ENCODE measurements at places on chromosomes 16 and 17.

DNA sequence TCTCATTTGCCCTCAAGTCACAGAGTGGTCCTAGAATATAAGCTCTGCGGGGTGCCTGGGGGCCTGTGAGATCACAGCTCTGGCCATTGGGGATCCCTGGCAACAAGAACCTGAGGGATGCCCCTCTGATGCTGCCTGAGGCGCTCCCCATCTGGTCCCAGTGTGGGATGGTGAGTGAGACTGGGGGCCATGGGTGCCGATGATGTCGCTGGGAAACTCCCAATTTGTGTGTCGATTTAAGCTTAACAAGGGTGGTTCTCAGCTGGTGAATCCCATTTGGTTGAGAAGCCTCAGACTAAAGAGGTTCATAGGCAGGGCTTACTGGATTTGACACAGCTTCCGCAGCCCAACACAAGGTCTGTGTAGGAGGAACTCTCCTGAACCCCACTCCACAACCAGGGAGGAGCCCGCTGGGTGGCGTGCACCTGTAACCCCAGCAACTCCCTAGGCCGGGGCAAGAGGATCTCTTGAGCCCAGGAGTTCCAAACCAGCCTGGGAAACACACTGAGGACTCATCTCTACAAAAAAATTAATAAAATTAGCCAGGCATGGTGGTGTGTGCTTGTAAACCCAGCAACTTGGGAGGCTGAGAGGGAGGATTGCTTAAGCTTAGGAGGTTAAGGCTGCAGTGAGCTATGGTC is 63.7 kb upstream of the SIAH1 start:
- DNase-seq, result no peak

DNA sequence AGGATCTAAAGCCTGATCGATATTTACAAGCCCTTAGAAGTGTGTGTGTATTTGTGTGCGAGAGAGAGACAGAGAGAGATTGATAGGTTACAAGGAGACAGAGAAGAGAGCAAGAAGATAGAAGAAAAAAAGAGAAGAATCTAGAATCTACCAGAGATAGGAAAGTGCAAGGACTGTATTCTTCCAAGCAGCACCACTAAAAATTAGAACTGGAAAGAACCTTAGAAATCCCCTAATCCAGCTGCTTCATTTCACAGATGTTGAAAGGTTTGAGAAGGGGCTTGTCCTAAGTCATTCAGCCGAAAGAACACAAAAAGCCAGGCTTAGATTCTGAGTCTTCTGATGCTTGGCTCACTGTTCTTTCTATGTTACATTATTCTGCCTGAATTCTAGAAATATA is 92.2 kb downstream of the HS3ST3A1 start:
- DNase-seq, result no peak

DNA sequence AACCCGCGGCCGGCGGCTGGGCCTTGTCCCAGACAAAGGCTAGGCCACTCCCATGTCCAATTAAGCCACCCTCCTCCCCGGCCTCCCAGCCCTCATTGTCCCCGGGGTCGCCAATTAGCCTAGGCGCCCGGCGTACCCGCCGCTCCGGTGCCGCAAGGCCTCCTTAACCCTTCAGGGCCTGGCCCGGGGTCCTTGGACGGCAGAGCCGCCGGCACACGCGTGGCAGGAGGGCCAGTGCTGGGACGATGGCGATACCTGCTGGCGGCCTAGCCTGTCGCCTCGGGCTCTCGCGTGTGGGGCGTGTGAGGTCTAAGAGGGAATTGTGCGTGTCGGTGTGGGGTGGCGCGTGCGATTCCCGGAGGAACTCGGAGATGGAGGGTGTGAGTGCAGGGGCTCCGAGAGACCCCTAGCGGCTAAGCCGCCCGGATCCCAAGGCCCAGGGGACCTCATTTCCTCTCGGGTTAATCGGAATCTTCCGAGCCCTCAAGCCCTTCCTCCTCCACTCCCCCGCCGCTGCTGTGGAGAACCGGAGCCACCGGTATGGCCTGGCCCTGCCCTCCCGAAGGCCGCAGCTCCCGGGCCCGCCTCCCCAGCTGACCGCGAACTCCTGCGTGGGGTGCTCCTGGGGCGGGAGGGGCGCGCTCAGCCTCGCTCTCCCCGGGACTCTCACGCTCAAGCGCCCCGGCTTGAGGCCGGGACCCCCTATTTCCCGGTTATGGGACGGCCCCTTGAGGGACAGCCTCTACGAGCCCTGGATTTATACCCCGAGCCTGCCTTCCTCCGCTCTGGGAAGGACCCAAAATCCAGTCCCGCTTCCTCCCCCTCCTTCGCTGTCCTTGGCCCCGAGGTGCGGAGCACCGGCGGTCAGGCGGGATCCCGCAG is 11.9 kb downstream of the TBX2 start:
- no peak for DNase-seq

DNA sequence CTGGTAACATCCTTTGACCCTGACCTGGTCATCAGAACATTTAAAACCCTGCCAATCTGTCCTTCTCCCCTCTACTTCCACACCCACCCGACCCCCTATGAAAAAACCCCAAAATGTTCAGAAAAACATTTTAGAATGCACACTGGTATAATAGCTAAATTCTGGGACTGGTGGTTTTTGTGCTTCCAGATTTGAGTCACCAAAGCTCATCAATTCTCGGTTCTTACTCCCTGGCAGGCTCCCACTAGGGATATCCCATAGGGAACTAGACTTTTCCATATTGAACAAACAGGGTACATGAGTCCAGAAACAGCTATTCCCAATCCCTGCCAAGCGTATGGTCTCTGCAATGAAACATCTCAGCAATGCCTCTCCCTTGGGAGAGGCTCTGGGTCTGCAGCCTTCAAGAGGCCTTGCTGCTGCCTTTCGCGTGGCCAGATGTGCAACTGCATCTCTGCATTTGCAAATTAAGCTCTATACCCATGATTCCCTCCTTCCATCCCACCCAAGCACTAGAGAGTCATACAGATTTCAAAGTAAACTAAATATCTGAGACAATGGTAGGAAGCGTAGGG is 67.7 kb downstream of the SMG6 start:
- DNase-seq, result no peak

DNA sequence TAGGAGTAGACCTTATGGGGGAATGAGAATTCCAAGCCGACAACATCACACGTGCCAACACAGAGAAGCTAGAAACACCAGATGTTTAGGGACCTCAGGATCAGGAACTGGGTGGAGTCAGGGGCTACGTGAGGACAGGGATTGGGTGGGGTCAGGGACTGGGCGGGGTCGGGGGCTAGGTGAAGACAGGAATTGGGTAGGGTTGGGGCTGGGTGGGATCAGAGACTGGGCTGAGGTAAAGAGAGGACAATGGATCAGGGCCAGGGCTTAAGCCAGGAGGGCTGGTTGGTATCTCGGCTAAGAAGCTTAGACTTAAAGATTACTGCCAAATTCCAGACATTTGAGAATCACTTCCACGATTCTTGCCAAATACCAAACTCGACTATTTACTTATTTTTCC is 11.6 kb downstream of the TEKT5 start:
- no peak for DNase-seq

DNA sequence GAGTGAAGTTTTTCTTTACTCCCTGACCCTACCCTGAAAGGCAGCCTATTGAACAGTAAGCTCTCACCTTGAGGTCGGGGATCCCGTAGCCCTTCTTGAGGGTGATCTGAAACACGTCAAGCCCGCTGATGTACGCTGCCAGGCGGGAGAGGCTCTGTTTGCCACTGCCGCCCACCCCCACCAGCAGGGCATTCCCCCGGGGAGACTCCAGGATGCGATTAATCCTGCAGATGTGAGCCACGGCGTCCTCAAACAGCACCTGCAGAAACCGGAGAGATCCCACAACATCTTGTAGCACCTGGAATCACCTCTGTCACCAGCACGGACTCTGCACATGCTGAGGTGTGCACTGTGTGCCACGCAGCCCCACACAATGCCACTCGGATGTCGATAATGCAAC is 96.8 kb downstream of the PGS1 start:
- DNase-seq, result no peak

GRCh38 chr16:5865236-5865635 is 767.6 kb upstream of the EEF2KMT start:
- DNase-seq, result no peak

- DNase-seq, result peak; percentile 17
Observed at GRCh38 chr16:63617990-63618763, 1503.7 kb downstream of the CDH11 start.

- DNase-seq, result no peak
Observed at GRCh38 chr17:49297141-49297540, 64.9 kb downstream of the ZNF652 start.

GRCh38 chr16:57252148-57252721 is 7.2 kb downstream of the ARL2BP start:
- DNase-seq, result no peak

DNA sequence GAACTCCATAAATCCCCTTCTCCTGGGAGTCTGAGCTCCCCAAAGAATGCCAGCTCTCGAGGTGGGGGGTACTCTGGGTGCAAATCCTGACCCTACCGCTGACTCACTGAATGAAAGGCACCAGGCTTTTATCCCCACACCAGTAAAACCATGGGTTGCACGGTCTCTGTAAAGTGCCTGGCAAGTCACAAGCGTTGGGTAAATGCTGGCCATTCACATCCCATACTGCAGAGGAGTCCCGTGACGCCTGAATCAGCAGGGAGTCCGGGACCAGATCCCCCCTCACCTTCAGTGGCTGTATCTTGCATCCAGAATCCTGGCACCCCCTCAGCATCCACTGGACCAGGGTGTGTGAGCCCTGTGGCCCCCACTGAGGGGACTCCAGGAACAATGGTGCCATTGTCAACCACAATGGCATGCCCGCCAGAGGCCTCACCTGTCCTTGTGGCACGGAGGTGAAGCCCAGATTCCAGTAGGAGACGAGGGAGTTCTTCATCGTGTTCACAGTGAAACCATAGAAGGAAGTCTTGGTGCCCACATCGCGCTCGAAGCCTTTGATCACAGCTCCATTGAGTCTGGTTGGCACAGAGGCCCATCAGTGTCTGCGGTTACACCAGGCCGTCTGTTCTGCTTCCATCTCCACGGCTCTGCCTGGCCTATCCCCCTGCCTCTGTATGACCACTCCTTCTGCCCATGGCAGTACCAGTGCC is 13.3 kb downstream of the ST6GALNAC2 start:
- DNase-seq, result no peak

DNA sequence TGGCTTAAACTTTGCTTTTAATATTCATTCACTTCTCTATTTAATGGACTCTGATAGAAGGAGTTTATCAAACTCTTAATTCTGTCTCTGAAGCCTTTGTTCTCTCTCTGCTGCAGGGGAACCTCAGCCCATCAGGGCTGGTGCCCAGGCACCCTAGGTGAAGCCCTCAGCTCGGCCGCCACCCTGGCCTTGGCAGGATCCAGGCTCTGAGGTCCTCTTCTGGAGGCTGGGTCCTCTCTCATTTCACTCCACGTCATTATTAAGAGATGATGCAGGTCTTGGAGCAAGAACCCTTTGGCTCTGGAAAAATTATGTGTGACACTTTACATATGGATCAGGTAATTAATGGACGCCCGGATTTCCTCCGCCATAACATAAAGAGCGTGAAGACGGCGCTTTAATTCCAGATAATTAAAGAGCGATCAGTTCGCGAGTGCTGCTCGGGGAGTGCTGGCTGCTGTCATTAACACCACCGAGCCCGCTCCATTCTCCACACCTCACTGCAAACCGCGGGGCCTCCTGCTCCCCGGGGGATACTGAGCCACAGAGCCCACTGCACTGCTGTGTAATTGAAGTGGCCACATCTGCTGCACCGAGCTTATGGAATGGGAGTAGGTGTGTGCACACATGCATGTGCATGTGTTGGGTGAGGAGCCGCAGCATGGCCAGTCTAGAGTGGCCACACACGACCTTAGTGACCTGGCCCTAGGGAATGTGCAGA is 259.4 kb upstream of the TNRC6C start:
- no peak for DNase-seq

DNA sequence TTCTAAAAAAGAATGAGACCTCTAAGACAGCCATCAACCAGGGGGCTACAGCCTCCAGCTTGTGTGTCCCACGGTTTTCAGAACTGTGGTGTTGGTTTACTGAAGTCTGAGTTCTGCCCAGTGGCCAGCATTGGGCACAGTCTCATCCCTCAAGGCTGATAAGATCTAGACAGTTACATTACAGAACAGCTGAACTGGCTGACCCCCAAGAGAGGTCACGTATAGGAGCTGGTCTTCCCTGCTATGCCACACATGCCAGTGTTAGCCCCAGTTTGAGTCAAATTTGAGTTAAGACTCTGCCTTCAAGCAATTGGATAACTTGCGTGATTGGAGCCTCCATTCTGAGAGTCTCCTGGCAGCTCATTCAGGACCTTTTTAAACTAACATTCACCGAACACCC is 14.8 kb upstream of the NUP93 start:
- DNase-seq, result no peak

GRCh38 chr17:63082273-63082861 is 116.3 kb downstream of the TANC2 start:
- no peak for DNase-seq

DNA sequence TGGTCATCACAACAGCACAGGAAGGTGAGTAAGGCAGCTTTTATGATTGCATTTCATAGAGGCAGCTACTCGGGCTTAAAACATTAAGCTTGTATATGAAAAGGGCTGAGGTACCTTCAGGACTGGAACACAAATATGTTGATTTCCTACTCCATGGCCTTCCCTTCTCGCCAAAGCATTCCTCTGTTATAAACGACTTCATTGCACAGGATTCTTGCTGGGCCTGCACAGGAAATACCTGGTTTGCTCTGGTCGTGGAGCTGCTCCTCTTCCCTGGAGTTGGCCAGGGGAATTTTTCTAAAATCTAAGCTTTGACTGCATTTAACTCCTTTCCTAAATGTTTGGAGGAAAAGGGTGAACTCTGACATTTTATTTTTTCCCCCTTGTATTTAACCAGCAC is 49.0 kb downstream of the CHD9 start:
- no peak for DNase-seq

GRCh38 chr17:48202959-48203358 is 95.4 kb downstream of the SNX11 start:
- DNase-seq, result no peak

- DNase-seq, result no peak
Observed at GRCh38 chr17:511833-512251, 159.2 kb upstream of the RPH3AL start.

GRCh38 chr17:14091367-14091766 is 22.1 kb downstream of the COX10 start:
- DNase-seq, result no peak

GRCh38 chr16:29806641-29807425 is 504 bp downstream of the MAZ start:
- peak; percentile 57 for DNase-seq

GRCh38 chr16:82425661-82426060 is 201.1 kb upstream of the CDH13 start:
- DNase-seq, result no peak

DNA sequence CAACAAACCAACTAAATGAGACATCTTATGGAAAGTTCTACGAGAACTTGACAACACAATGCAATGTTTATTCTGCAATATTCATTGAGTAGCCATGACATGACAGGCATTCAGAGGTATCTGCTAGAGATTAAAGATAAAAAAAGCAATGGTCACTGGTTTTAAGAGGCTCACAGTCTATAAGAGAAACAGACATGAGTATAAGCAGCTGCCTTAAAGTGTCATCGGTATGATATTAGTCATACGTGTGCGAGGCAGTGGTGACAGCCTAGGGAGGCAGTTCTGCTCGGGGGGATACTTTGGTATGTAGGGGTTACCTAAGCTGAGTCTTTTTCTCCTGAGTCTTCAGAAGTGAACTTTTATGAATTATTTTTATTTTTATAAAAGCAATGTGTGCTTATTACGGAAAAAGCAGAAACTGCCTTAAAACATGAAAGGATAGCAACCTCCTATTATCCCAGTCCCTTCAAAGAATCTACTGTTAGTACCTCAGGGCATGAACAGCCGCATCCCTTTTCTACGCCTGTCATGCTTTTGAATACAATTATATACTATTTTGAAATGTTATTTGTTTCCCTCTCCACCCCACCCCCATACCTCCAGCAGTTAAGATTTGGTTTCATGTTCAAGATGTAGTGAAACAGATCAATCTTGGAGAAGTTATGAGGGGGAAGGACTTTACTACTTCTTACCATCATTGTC is 7.7 kb downstream of the ST6GALNAC1 start:
- DNase-seq, result no peak
